ENCODE measurements at places on chromosomes 16 and 17.

- DNase-seq = no peak
These were observed 14.1 kb upstream of the NDEL1 start for GRCh38 chr17:8421571-8421970.

- no peak for DNase-seq
These were observed 123.6 kb upstream of the MED13 start for GRCh38 chr17:62188713-62189112.

- DNase-seq = peak; percentile 30
These were observed 18.6 kb upstream of the HAPSTR1 start for GRCh38 chr16:9072806-9073341.

DNA sequence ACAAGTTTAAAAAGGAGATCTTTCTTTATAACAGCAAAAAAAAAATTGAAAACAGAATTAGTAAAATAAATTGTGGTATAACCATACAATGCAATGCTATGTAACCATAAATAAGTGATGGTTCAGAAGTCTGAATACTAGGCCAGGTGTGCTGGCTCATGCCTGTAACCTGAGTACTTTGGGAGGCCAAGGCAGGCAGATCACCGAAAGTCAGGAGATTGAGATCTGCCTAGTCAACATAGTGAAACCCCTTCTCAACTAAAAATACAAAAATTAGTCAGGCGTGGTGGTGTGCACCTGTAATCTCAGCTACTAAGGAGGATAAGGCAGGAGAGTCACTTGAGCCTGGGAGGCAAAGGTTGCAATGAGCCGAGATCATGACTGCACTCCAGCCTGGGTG, 34.6 kb downstream of the CCT6B start:
- DNase-seq = no peak

- DNase-seq = no peak
These were observed 219.1 kb upstream of the IRX3 start for GRCh38 chr16:54505549-54506213.

GRCh38 chr16:9536905-9537304, 445.5 kb downstream of the HAPSTR1 start:
- DNase-seq = no peak
